ENCODE measurements at places on chromosomes 7 and 10. TPM values are rescaled to one million over a fixed set of nuclear protein-coding genes. Genes with fewer than 3 reads are reported as not detected.

PPP1R17 gene
- not detected for polyA plus RNA-seq

GRCh38 chr10:47116445-47116844, 183.6 kb upstream of the GDF10 start:
- no peak for DNase-seq

GRCh38 chr10:5364374-5364773, 392 bp upstream of the UCN3 start:
- DNase-seq, result no peak

OR2A42 gene
- 1.1 TPM for polyA plus RNA-seq

STK31 gene
- polyA plus RNA-seq, result 0.67 TPM

GRCh38 chr10:124719213-124719851, 24.8 kb downstream of the FAM53B start:
- DNase-seq, result no peak

GRCh38 chr10:34728361-34728760, 86.7 kb downstream of the PARD3 start:
- no peak for DNase-seq

GRCh38 chr7:139619367-139619657, 95.8 kb downstream of the CLEC2L start:
- DNase-seq, result no peak

DNA sequence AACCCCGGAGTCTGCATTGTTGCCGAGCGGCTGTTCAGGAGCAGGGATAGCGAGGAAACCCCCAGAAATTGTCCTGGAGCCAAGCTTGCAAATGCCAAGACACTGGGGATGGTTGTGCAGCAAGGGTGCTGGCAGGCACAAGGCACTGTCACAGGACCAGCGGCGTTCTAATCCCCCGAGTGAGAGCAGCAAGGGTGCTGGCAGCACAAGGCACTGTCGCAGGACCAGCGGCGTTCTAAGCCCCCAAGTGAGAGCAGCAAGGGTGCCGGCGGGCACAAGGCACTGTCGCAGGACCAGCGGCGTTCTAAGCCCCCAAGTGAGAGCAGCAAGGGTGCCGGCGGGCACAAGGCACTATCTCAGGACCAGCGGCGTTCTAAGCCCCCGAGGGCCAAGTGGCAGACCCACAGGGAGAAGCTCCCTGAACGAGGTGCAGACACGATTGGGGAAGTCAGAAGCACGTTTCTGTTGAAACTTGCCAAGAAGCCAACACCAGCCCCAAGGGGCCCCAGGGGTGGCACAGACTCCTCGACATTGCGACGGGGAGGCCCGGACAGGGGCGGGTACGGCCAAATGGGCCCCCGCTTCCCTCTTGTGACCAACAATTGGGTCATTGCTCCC, 40.4 kb upstream of the INPP5A start:
- DNase-seq, result no peak

- DNase-seq, result no peak
These were observed 618.9 kb upstream of the C7orf33 start for GRCh38 chr7:147971606-147972110.

NKX1-2 gene
- polyA plus RNA-seq, result not detected

DNA sequence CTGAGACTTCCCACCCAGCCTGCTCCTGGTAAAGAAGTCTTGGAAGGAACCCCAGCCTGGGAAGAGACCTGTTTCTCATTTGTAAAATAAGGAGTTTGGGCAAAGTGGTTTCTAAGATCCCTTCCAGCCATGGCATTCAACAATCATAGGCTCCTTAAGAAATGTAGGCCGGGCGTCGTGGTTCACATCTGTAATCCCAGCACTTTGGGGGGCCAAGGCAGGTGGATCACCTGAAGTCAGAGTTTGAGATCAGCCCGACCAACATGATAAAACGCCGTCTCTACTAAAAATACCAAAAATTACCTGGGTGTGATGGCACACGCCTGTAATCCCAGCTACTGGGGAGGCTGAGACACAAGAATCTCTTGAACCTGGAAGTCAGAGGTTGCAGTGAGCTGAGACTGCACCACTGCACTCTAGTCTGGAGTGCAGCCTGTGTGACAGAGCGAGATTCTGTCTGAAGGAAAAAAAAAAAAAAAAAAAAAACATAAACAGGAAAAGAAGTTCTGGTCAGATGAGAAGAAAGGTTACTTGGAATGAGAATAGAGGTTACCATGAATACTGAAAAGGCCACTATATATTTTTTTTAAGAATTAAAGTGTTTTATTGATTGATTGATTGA, 15.9 kb downstream of the DLG5 start:
- no peak for DNase-seq

- no peak for DNase-seq
These were observed 37.4 kb downstream of the RASGEF1A start for GRCh38 chr10:43229208-43230061.

GRCh38 chr10:98510412-98510995, 63.8 kb upstream of the HPS1 start:
- no peak for DNase-seq

GHRHR gene
- not detected for polyA plus RNA-seq

GRCh38 chr7:151575410-151575809, 55.7 kb upstream of the RHEB start:
- no peak for DNase-seq

DNA sequence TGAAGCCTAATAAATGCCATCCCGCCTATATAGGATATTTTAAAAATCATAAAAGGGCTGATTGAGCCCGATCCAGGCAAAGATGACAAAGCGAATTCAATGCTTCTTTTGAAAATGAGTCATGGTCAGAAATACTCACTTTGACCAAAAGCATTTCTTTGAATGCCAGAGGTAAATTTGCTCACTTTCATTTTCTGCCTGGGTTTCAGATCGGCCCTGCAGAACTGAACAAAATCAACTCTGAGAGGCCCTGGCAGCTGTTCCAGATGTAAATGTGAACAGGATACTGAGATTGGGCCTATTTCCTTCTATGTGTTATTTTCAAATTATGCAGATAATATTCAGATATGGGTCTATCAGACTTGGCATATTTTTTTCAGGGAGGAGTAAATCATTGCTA, 114.8 kb upstream of the ARID5B start:
- DNase-seq, result no peak

CISD1 gene
- polyA plus RNA-seq, result 53.5 TPM

NSUN5 gene
- 17.0 TPM for polyA plus RNA-seq

GRCh38 chr7:55369427-55370400, 4.6 kb downstream of the LANCL2 start:
- DNase-seq, result no peak

DNA sequence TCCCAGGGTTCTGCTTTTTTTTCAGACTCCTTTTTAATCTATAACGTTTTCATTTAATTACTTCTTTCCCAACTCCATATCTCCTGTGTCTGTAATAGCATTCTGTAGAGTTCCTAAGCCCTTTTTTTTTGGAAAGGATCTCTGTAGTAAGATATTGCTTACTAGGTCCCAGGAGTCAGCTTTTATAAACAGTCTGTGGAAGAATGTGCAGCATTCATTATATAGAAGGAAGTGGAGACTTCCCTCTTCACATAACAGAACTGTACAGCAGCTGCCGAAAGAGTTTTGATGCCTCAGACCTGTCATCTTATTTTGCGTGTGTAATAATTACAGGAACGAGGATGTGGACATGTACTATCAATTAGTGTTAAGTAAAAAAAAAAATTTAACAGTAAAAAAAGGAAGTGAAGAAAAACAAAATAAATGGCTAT, 7.4 kb upstream of the STEAP4 start:
- no peak for DNase-seq

- no peak for DNase-seq
These were observed 358.1 kb downstream of the PRPF18 start for GRCh38 chr10:13944823-13945222.

SMC3 gene
- polyA plus RNA-seq, result 81.5 TPM

- DNase-seq, result no peak
These were observed 1225.5 kb upstream of the CELF2 start for GRCh38 chr10:9792181-9792580.

- DNase-seq, result no peak
These were observed 8.3 kb downstream of the NUDT5 start for GRCh38 chr10:12187321-12187905.

DYNC1I1 gene
- 0.43 TPM for polyA plus RNA-seq

SSC4D gene
- 5.2 TPM for polyA plus RNA-seq

GRCh38 chr7:45923818-45924217, 2.7 kb upstream of the IGFBP3 start:
- no peak for DNase-seq

SPDYE8 gene
- 0.15 TPM for polyA plus RNA-seq

DNA sequence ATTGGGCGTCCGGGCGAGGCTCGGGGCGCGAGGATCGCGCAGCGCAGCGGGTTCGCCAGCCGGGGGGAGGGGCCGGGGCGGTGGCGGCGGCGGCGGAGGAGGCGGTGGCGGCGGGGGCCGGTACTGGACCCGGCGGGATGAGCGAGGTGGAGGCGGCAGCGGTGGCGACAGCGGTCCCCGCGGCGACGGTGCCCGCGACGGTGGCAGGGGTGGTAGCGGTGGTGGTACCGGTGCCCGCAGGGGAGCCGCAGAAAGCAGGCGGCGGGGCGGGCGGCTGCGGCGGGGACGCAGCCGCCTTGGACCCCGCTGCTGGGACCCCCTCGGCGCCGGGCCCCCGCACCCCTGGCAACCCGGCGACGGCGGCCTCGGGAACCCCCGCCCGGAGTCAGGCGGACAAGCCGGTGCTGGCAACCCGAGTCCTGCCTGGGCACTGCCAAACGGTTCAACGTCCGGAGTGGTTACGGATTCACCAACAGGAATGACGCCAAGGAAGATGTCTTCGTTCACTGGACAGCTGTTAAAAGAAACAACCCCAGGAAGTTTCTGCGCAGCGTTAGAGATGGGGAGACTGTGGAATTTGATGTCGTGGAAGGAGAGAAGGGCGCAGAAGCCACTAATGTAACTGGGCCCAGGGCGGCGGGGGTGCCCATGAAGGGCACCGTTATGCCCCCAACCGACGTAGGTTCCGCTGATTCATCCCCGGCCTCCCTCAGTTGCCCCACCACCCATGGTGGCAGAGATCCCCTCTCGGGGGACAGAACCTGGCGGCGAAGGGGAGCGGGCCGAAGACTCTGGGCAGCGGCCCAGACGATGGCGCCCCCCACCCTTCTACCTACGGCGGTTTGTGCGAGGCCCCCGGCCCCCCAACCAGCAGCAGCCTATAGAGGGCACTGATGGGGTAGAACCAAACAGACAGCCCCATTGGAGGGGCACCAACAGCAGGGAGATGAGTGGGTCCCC, 100.3 kb upstream of the CPXM2 start:
- no peak for DNase-seq

DNA sequence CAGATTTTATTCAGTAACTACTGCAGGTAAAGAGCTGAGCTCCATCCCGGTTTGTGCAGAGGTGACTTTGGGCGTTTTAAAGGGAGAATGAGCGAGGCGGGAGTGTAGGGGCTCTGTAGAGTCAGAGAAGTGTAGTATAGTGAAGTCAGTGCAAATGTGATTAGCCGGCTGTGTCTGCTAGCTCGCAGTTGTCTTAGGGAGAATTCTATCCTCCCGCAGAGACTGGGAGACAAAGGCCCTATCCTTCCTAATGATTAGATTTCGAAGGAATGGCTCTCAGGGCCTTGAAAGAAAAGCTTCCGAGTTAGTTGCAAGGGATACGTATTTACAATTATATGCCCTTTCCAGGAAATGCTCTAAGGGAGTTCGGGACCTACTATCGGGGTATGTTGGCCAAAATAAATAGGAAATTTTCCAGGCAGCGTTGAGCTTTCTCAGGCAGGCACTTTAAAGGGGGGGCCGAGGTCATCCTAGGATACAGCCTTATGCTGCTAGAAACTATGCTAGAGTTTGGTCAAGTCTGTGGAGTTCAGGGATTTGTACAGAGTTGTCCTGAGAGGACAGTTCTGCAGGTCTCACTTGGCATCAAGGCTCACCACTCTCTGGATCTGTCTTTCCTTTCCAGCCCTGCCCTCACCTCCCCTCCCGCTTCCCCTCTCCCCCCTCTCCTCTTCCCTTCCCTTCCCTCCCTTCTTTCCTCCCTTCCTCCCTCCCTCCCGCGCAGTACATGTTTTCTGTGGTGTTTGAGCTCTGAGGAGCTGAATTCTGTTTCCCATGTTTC, 825 bp downstream of the MRPL32 start:
- peak; percentile 34 for DNase-seq

NRCAM gene
- 20.5 TPM for polyA plus RNA-seq

HGF gene
- polyA plus RNA-seq, result 2.0 TPM

DNA sequence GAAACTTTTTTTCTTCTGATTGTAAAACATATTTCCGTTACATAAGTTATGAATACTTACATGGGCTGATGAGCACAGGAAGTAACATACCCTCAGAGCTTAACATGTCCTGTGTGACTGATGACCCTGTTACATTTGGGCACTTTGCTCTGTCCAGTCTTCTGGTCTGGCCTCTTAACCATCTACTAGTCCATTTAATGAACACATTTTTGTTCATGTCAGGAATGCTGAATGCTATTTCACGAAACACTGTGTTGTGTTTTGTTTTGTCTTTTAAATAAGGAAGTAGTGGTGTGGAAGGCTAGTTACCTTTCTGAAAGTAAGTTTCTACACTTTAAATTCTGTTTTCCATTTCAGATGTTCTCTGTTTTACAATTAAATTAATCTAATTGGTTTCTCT, 77.7 kb downstream of the RBM33 start:
- DNase-seq, result no peak

- DNase-seq, result peak; percentile 57
These were observed 69.0 kb upstream of the VOPP1 start for GRCh38 chr7:55641273-55641691.

FAM25C gene
- not detected for polyA plus RNA-seq

DNA sequence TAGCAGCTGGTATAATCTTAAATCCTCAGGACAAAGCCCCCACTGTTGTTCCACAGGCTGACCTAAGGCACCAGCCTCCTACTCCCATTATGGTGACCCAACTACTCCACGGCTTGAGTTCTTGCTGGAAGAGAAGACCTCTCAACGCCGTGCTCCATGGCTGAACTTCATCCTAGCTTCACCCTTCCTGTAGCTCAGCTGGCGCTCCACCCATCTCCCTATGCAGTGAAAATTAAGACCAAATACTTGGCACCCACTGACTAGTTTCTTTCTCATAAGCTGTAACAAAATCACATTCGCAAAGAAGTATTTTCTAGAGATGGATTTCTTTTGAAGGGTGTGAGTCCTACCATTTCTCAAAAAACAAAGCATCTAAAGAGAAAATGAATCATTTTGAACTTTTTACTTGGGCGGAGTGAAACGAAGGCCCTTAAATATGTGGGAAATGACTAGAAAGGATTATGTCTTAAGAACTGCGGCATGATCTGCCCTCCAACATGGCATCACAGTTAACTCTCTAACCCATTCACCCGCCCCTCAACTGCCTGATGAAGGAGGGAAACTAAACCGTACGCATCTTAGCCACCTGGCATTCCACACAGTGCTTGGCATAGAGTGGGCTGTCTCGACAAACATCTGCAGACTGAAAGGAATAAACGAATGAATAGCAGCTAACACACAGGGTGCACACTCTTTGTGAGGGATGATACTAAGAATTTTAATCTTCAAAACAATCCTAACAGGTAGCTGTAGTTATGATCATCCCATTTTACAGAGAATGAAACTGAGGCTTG, 32.7 kb downstream of the GFRA1 start:
- no peak for DNase-seq

DNA sequence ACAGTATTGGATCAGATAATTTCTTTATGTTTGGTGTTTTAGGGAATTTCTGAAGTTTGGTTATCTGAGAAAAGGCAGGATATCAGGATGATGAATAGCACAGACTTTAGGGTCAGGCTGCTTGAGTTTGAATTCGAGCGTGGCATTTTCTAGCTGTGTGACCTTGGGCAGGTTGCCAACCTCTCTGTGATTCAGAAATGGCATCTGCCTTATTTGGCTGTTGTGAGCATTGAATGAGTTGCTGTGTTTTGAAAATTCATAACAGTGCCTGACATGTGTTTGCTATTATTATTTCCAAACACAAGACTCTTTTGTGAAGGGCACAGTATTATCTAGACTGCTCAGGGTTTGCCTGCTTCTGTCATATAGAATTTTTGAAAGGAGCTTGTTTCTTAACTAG, 66.9 kb downstream of the NXPH1 start:
- DNase-seq, result no peak

- DNase-seq, result no peak
These were observed 35.8 kb downstream of the IL15RA start for GRCh38 chr10:5941579-5941978.

All from right renal pelvis (tissue), 4 donors.